ENCODE measurements at places on chromosomes 2 and 18.

- no peak for DNase-seq
These were observed 45.1 kb upstream of the LRP1B start for GRCh38 chr2:142175813-142176338.

- DNase-seq: no peak
These were observed 158.3 kb downstream of the LDLRAD4 start for GRCh38 chr18:13376841-13377351.

DNA sequence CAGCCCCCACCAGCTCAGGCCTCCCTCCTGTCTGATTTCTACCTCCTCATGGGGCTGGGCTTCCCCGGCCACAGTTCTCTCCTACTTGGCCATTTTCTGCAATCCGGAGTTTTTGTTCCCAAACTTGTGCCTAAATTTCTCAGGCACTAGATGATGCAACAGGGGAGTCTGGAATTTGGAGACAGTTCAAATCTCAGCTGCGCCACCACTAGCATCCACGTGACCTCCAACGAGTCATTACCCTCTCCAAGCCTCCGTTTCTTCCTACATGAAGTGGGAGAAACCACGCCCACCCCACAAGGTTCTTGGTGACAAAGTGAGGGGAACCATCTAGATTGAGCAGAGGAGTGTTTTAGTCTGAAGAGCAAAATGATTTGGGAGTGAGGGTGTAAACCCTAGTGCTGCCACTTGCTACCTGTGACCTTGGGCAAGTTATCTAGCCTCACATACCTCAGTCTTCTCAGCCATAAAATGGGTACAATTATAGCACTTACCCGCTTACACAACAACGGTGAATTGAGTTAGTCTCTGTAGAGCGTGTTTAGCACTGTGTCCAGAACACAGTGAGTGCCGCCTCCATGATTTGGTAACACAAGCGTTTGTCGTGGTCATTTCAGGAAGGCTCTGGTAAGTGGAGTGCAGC, 61.4 kb upstream of the ASAP2 start:
- DNase-seq: peak; percentile 85

GRCh38 chr18:10013621-10014543, 100.1 kb downstream of the VAPA start:
- DNase-seq: no peak

All from fibroblast of pulmonary artery (primary cell).